HS-27A (cell line): ENCODE measurements at places on chromosomes 5 and 9.

- no peak for DNase-seq
These were observed 174.4 kb downstream of the ROR2 start for GRCh38 chr9:91775708-91776028.

- no peak for DNase-seq
These were observed 49.1 kb upstream of the ANKRD55 start for GRCh38 chr5:56282216-56282615.

GRCh38 chr5:67208403-67208802, 11.8 kb upstream of the CD180 start:
- DNase-seq = no peak

DNA sequence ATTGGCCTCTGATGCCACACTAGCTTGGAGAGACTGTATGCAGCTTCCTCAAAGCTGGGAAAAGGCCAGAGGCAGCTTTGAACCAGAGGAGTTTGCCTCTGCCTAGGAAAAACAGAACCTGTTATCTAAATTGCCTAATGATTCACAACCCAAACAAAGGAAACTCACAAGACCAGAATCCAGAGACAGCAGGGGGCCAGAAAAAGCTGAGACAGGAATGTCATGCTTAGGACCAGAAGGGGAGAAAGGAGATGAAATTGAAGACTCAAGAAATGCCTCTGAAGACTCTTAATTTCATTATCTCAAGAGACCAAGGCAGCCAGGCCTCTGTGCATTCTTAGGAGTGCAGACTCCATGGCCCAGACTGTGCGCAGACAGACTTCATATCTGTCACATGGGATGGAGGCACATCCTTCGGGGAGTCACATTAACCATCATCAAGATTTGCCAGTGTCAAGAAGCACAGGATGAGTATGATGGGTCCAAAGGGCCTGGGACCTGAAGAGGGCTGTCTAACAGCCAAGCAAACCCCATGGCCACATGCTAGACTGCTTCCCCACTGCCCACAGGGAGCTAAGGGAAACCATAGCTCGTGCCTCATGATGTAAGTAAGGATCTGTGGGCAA, 57.3 kb downstream of the ARSB start:
- no peak for DNase-seq

- no peak for DNase-seq
These were observed 4.0 kb downstream of the ANKRD33B start for GRCh38 chr5:10567781-10568321.

DNA sequence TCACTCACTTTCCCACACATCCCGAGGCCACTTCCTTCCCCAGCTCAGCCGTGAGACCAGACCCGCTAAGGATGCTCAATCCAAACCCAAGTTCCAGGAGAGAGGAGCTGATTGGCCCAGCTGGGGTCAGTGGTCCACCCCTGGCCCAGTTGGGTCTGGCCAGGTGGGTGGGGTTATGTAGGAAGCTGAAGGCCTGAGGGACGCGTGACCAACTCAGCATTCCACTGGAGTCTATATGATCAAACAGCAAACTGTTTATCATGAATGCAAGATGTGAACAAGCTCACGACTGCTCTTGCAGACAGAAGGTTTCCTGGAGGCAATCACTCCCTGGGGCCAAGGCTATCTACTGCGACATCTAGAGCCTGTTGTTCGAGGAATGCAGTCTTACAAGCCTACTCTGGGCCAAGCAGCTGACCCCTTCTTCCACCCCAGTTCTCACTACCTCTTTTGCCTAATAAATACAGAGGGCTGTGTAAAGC, 4.9 kb upstream of the RAPGEF1 start:
- no peak for DNase-seq

DNA sequence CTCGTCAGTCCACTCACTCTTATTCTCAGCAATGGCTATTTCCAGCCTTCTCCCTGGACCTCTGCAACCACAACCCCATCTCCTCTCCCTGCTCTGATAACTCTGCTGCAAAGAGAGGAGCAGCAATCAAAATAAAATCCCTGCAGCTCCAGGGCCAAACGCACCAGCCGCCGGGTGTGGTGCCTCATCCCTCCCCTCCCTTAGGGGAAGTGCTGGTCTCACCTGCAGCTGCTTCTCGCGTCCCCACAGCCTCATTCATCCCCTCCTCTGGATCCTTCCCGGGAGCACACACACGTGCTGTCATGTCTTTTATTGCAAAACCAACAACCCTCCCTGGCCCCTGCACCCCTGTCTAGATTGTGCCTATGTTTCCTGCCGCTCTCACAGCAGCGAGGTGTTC, 77.8 kb downstream of the TENT4A start:
- DNase-seq = no peak

GRCh38 chr9:93130861-93131481, 3.1 kb downstream of the NINJ1 start:
- no peak for DNase-seq

DNA sequence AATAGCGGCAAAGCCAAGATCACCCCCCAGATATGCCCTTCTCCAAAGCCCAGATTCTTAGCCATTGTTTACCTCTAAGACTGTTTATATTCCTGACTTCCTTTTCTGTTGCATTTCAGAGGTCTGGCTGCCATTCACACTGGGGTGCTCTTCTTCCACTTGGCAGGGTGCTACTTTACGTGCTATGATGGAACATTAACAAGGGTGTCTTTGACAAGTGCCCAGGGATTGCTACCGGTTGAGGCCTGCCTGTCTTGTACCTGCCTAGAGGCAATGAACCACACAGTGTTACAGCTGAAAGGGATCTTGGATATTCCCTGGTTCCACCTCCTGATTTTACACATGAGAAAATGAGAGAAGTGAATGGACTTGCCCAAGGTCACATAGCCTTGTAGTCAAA, 352.1 kb upstream of the KIF2A start:
- DNase-seq = no peak

- DNase-seq = no peak
These were observed 18.8 kb downstream of the GLE1 start for GRCh38 chr9:128523199-128523925.

DNA sequence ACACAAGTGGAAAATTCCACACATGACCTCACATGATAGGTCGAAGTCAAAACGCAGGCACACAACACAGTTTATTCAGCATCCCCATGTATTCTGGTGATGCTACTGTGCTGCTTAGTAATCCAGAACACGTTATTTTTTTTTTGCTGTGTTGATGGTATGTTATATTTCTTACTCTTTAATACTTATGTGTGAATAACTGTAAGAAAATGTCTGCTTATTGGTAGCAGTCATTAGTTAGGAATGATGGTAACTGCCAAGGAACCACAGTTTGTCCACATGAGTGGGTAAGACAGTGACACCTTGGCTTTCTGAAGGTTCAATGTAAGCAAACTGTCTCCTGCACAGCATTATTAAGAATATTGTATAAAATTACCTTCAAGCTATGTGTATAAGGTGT, 107.7 kb upstream of the DAPK1 start:
- no peak for DNase-seq

GRCh38 chr9:120946259-120946658, 19.7 kb upstream of the TRAF1 start:
- no peak for DNase-seq

GRCh38 chr9:38301376-38302106, 91.0 kb upstream of the ALDH1B1 start:
- DNase-seq = no peak

- no peak for DNase-seq
These were observed 11.4 kb downstream of the YTHDC2 start for GRCh38 chr5:113524927-113525326.

DNA sequence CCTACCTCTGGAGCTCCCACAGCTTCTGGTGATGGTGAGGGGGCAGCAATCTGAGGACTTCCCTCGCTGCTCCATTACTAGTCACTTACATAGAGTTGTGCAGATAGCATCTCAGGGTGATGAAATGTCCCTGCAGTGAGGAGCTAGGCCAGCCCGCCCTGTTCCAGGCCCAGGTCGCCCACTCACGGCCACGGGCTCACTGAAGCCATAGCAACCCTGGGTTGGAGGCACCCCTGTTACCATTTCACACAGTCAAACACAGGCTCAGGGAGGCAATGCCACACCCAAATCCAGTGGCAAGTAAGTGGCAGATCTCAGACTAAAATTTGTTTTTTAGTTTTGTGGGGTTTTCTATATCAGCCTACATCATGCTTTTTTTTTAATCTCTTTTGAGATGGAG, 19.6 kb downstream of the SH2D3C start:
- no peak for DNase-seq

DNA sequence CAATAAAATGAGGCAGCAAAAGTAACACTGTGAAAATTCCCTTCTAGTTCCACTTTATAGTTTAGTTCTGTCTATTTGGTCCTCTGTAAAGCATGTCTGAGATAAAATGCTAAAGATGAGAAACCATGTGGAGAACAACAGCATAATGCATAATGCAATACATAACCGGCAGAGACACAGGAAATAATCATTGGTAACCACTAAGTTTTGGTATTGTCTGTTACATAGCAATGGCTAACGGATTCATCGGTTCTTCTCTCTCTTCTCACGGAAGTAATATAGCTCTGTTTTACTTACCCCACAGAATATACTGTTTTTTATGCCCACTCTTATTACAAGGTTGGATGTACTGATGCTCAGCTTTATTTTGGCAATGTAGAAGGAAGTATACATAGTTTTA, 158.9 kb downstream of the FAM174A start:
- no peak for DNase-seq

GRCh38 chr5:133408322-133408721, 204.0 kb downstream of the FSTL4 start:
- no peak for DNase-seq

DNA sequence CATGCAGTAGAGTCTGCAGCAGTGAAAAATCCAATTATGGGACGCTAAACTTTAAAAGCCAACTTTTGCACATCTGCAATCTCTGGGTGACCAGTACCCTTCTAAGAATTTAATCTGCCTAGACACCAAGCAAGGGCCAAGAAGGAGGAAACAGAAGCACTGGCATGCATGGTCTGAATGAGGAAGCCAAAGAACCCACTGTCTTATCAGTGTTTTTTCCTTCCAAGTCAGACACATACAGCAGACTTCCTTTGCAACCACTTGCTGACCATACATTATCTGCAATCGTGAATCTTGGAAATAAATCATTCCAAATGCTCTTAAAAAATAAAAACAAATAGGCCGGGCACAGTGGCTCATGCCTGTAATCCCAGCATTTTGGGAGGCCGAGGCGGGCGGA, 65.9 kb downstream of the DEPDC1B start:
- DNase-seq = no peak

DNA sequence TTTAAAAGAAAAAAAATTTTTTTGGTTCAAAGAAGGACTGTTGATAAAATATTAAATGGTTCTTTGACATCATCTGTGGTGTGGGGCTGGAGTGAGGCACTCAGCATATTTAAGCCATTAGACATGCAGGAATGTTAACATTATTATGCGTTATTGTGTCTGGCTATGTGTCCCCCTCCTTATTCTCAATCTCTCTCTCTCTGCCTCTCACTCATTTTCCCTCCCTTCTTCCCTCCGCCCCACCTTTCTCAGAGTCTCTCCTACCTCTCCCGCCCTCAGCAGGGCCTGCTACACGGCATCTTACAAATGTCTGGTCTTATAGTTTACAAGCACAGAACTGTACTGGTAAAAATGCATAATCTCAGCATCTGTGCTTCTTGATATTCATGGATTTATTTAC, 287.8 kb upstream of the TMEM161B start:
- no peak for DNase-seq

DNA sequence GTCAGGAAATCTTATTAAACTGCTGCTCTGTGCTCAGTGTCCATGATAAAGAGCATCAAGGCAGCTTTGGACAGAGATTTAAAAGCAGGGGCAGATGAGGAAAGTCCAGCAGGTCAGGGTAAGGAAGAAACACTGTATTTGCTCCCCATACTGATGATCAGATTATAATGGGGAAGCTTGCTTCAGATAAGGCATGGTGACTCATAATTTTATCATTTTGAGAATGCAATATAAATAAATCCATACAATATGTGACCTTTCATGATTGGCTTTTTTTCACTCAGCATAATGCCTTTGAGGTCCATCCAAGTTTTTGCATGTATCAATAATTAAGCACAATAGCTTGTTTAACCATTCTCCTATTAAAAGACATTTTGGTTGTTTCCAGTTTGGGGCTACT, 48.1 kb upstream of the LHFPL2 start:
- no peak for DNase-seq

- DNase-seq = no peak
These were observed 307.8 kb upstream of the ARRDC3 start for GRCh38 chr5:91690921-91691320.

- no peak for DNase-seq
These were observed 21.2 kb downstream of the CDH10 start for GRCh38 chr5:24623624-24624023.

DNA sequence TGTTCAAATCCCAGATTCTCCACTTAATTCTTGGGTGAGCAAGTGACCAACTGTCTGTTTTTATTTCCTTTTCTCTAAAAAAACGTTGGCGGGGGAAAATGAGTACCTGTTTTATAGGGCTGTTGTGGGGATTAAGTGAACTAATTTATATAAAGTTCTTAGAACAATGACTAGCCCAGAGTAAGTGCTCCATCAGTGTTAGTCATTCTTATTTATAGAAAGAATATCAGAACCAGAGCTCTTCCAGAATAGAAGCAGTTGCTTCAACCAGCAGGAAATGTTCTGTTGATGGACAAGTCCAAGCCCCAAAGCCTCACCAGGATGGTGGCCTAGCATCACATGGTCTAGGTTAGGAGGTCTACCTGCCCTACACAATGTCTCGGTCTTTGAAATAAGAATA, 379.2 kb downstream of the ACTL7B start:
- DNase-seq = no peak

GRCh38 chr9:105662184-105663104, at the start of gene TAL2:
TAL2 (plus strand) TSS chr9:105662457; CDS start chr9:105662497, 40 bp downstream.
- DNase-seq = no peak

DNA sequence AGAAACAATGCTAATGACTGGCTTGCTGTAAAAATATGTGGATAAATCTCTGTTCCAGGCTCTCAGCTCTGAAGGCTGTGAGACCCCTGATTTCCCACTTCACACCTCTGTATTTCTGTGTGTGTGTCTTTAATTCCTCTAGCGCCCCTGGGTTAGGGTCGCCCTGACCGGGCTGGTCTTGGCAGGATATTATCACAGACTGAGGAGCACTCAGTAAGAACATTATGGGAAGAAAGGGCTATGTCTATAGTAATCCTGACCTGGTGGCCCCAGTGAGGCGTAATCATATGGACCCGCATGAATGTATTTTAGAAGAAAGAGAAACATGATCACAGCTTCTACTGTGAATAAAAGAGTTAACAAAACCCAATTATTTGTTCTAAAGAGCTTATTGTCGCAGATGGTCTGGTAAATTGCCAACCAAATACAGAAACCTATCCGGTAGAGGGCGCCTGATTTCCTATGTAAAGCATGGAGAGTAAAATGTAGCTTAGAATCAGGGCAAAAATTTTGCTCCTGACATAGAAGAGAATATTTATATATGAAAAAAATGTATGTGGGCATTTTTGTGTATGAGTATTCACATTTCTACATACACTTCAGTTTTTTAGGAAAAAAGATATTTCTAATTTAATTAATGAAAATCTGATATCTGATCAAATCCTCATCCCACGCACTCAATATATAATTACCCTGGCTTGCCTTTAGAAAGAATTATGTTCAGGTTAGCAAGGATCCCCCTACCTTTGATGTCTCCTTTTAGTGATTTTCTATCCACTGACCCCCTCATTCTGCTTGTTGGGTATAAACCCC, 5.8 kb upstream of the IFNA1 start:
- DNase-seq = peak; percentile 8
